ENCODE measurements at places on chromosomes 6 and 20.
A peak's percentile ranks its signal among the peaks of the same experiment; 100 is the strongest.

DNA sequence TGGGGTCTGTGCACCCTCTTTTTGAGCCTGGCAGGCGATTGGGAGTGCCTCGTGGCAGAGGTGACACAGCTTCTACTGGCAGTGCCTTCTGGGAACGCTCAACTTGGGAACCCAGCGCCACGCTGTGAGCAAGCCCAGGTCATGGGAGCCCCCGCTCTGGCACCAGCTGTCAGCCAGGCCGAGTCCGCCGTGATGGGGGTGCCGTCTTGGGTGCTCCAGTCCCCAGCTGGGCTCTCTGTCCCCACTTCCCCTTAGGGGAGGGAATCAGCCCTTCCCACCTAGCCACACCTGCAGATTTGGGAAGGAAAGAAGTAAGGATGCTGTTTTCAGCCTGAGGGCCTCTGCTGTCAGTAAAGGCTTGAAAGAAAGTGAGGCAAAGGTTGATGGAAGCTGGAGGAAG lies 31.0 kb upstream of the NTSR1 start:
- H3K4me1 ChIP-seq: peaks cover 4% of the 10 kb centered on the region
- no peak overlapping the region for H3K27ac ChIP-seq
- DNase-seq: no peak
- H3K4me3 ChIP-seq: no peak overlapping the region
- H3K36me3 ChIP-seq: no peaks in the 10 kb centered on the region

DNA sequence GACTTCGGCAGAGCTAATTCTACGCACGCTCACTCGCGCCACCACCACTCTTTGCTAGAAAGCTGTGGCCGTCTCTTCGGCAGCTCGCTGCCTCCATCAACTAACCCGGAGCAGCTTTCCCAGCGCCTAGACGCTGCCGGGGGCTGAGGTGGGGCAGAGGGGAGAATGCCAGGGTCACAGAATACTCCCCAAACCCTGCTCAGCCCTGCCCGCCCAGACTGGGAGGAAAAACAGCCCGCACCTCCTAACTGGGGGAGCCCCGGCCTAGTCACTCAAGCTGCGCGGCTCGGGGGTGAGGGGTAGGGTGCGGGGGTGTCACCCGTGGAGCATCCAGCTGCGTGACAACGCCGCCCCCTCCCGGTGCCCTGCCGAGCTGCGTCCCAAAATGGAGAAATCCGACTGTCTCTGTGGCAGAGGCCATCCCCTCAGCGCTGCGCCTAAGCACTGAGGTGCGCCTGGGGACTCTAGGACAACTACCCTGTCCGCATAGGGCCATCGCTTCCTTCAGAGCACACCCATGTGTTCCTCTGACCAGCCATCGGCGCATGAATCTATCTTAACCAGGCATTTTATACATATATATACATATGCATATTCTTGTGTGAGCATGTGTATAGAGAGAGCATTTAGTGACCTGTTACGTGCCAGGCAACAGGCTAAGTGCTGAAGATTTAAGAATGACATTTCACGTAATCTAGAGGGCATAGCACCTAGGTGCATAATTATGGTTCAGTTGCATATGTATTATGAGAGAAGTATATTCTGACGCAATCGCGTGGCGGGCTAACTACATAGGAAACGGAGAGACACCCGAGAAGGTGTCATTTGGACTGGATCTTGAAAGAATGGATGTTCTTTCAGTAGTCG lies 1.5 kb upstream of the TENT5A start:
- H3K4me3 ChIP-seq: peak overlapping the region; percentile 77
- no peaks in the 10 kb centered on the region for H3K36me3 ChIP-seq
- DNase-seq: peak; percentile 92
- no peak overlapping the region for H3K27ac ChIP-seq

DNA sequence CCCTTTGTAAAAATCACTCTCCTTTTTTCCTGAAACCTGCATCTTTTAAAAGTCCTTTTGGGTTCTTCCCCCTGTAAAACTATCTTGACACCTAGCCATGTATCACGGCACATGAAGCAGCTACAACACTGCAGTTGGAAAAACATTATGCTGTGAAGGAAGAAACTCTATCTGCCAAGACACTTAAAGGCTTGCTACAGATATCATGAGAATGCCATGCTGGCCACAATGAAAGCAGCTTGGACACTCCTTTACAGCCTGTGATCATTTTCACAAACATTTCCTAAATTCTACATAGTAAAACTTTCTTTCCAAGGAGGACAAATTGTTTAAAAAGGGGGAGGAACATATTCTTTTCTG lies 31.8 kb downstream of the CNKSR3 start:
- no peak for DNase-seq
- no peaks in the 10 kb centered on the region for H3K27me3 ChIP-seq
- no peak overlapping the region for H3K4me3 ChIP-seq
- no peaks in the 10 kb centered on the region for H3K36me3 ChIP-seq
- no peak overlapping the region for H3K27ac ChIP-seq

- peak overlapping the region; percentile 24 for H3K4me3 ChIP-seq
- H3K27me3 ChIP-seq: no peaks in the 10 kb centered on the region
- no peaks in the 10 kb centered on the region for H3K36me3 ChIP-seq
- peak overlapping the region; percentile 83 for H3K27ac ChIP-seq
- DNase-seq: peak; percentile 65
Measured at GRCh38 chr20:3980260-3981131, 34.9 kb downstream of the RNF24 start.

DNA sequence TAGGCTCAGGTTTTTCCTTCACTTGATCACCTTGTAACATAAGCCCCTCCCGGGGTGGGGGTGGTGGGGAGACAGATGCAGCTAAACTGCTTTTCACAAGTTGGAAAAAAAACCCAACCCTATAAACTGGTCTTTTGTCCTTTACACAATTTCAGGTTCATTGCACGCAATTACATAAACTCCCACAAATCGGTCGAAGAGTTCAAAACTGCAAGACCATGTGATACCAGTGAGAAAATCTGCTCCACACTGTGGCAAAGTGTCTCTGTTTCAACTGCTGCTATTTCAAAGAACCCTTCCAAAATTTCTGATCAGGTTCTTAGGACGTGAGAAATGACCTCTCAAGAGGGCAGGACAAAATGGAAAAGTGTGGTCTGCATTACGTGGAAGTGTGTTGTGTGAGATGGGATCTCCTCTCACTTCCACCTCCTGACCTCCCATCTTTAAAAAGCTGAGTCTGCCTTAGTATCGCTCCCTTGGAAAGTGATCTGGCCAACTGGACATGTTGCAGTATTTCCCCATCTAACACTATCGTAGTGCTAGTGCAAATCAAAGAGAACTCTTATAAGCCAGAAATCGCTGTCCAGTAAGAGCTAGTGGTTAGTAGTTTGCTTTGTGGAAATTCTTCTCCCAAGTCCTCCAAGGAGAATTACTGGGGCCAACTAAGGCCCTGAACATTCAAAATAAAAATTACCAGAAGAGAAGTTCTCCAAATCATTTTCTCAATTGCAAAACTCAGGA lies 60.1 kb downstream of the PRND start:
- H3K4me1 ChIP-seq: peaks cover 5% of the 10 kb centered on the region
- H3K27me3 ChIP-seq: no peaks in the 10 kb centered on the region
- no peak for DNase-seq
- H3K27ac ChIP-seq: no peak overlapping the region

GRCh38 chr6:63783096-63783495 lies 147.5 kb downstream of the PHF3 start:
- H3K4me3 ChIP-seq: no peak overlapping the region
- DNase-seq: no peak
- peaks cover 12% of the 10 kb centered on the region for H3K27me3 ChIP-seq
- H3K4me1 ChIP-seq: no peaks in the 10 kb centered on the region

DNA sequence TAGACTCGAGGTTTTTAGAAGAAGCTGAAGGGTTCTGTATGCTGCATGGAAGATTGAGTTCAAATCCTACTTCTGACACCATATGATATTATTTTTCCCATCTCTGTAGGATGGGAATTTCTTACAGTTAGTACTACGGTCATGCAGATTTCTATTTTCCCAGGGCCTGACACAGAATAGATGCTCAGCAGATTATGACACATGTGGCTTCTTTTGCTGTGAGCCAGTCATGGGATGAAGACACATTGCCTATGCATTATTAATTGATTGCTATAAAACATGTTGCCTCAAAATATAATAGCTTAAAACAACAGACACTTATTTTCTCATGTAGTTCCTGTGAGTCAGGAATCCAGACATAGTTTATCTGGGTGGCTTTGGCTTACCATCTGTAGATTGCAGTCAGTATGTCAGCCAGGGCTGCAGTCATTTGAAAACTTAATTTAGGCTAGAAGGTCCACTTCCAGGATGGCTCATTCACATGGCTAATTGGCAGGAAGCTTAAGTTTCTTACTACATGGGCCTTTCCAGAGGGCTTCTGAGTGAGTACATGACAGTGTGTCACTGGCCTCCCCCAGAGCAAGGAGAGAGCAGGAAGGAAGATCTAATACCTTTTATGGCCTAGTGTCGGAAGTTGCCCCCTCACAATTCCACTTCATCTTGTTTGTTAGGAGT lies 29.5 kb downstream of the TOP1 start:
- H3K36me3 ChIP-seq: peaks cover 54% of the 10 kb centered on the region
- peaks cover 60% of the 10 kb centered on the region for H3K4me1 ChIP-seq
- DNase-seq: peak; percentile 55

GRCh38 chr20:22429175-22430153 lies 154.9 kb downstream of the FOXA2 start:
- H3K27ac ChIP-seq: no peak overlapping the region
- no peaks in the 10 kb centered on the region for H3K36me3 ChIP-seq
- H3K4me3 ChIP-seq: no peak overlapping the region
- H3K4me1 ChIP-seq: no peaks in the 10 kb centered on the region
- no peaks in the 10 kb centered on the region for H3K27me3 ChIP-seq
- DNase-seq: no peak

DNA sequence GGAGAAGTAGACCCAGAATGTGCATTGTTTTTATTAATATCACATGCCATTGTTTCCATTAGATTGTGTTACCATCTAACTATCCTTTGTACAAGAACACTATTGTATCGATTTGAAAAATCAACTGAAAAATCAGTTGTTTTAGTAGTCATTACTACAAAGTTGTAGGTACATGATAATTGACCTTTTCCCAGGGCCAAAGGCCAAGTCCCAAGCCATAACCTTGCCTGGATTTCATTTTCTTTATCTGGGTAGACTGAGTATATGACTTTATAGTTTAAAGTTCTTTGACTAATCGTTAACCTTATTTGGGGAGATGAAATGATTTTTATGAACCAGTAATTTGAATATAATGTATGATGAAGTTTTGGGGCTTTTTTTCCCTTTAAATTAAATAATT lies 79.0 kb upstream of the C20orf144 start:
- no peaks in the 10 kb centered on the region for H3K36me3 ChIP-seq
- no peaks in the 10 kb centered on the region for H3K27me3 ChIP-seq
- no peak for DNase-seq

DNA sequence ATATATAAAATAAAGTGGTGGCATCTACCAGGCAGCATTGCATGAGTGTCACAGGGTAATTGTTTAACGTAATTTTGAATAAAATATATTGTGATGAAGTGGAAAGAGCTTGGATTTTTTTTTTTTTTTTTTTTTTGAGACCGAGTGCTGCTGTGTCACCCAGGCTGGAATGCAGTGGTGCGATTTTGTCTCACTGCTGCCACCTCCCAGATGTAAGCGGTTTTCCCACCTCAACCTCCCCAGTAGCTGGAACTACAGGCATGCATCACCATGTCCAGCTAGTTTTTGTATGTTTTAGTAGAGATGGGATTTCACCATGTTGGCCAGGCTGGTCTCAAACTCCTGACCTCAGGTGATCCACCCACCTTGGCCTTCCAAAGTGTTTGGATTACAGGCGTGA lies 81.1 kb upstream of the SMIM8 start:
- no peak overlapping the region for H3K4me3 ChIP-seq
- no peaks in the 10 kb centered on the region for H3K4me1 ChIP-seq
- H3K27ac ChIP-seq: no peak overlapping the region
- no peak for DNase-seq
- H3K27me3 ChIP-seq: no peaks in the 10 kb centered on the region

DNA sequence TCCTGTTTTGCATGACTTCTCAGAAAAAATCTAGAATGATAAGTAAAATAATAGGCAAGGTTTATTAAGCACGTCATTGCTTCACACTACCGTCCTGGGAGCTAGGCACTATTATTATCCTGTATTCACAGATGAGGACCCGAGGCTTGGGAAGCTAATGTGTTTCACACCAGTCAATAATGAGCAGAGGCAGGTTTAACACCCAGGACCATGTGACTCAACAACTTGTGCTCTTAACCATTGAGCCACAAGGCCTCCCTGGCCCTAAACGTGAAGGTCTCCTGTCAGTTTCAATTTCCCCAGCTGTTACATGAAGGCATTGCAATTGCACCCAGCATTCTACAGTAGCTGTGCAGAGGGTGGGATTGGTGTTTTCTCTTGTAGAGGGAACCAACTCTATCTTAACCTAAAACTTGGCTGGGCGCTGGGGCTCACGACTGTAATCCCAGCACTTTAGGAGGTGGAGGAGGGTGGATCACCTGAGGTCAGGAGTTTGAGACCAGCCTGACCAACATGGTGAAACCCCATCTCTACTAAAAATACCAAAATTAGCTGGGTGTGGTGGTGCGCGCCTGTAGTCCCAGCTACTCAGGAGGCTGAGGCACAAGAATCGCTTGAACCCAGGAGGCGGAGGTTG lies 191.2 kb downstream of the BCAS1 start:
- DNase-seq: no peak
- H3K4me3 ChIP-seq: no peak overlapping the region
- H3K36me3 ChIP-seq: no peaks in the 10 kb centered on the region
- H3K27ac ChIP-seq: no peak overlapping the region
- H3K27me3 ChIP-seq: no peaks in the 10 kb centered on the region

DNA sequence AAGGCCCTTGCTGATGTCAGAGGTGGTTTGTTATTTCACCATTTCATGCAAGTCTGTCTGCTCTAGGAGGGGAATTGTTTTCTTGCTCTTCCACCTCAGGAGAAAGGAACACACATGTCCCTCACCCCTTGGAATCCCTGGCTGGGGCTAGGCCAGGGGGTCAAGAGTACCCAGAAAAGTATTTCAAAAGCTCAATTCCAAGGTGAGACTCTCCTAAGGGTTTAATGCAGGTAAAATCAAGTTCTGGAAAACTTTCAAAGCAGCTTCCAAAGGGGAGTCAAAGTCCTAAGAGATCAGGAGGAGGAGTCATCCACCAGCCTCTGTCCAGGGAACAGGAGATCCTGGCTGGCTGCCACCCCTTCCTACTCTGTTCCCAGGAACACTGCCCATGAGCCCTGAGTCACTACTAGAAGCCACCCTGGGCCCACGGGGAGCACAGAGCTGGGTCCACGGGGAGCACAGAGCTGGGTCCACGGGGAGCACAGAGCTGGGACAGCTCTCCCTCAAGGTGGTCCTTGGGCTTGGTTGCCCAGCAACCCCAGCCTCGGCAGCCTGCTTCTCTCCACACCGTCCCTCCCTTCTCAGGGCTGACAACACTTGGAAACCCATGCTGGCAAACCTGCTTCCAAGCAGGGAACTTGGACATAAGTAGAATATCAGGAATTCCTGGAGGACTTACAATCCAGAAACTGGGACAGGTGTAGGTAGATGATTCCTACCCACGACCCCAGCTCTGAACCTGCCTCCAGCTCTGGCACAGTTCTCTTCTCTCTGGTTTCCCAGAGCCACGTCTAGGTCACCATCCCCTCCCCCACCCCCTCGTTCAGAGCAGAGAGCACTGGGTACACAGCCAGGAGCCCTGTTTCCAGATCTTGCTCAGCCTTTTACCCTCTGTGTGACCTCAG lies 35.3 kb upstream of the CDKN1A start:
- H3K4me3 ChIP-seq: no peak overlapping the region
- DNase-seq: no peak
- no peaks in the 10 kb centered on the region for H3K4me1 ChIP-seq
